Activated B cell treated with CpG ODN at 0.5 μM for 24 hours (primary cell): ENCODE measurements at places on chromosomes 12 and 14.

DNA sequence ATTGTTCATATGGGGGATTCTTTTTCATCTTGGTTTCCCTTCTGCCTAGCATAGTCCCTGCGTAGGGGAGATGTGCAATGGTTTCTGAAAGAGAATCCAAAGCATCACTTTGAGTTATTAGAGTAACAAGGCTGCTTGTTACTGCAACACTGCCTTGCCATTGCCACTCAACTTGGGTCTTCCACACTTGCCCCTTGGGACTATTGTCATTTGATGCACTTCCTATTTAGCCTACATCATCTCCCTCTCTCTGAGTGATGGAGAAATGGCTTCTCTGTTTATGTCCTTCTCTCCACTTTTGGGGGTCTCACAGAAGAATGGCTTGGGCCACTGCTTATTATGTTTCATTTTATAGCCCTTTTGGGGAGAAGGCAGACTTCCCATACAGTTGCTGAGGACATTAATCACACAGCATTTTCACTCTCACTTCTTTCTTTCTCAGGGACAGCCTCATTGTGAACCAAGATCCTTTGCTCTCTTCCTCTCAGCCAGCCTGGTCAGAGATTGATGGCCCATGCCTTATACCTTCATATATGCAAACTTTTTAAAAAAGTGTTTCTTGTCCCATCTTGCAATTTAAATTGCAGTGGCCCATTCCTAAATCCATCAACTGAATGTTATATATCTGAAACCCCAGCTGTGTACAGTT lies 50.8 kb upstream of the POC1B start:
- DNase-seq: no peak

GRCh38 chr14:87756661-87757060 lies 236.3 kb downstream of the GALC start:
- DNase-seq: no peak

GRCh38 chr12:76890151-76891143 lies 11.6 kb upstream of the CSRP2 start:
- no peak for DNase-seq

DNA sequence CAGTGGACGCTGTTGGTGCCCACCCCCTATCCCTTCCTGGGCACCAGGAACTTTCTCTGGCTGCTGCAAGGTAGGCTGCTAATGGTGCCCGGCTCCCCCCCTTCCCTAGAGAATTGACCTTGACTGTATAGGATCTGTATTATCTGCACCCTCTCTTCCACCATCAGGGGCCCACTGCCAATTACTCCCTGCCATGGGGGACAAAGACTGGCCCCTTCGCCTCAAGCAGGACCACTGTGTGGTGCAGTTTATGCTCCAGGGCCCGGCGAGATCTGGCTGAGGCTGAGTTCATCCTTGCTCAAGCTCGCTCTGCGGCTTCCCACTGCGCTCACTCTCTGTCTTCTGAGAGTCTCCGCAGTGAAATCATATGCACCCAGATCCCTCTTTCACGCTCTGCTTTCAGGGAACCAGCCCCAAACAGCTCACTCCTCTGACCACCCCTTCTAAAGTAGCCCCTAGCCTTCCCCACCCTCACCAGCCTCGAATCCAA lies 95.2 kb downstream of the LGMN start:
- no peak for DNase-seq

GRCh38 chr14:22630486-22630885 lies 13.7 kb downstream of the OR6J1 start:
- DNase-seq: no peak

GRCh38 chr12:117580718-117581062 lies 219.3 kb upstream of the NOS1 start:
- DNase-seq: no peak

DNA sequence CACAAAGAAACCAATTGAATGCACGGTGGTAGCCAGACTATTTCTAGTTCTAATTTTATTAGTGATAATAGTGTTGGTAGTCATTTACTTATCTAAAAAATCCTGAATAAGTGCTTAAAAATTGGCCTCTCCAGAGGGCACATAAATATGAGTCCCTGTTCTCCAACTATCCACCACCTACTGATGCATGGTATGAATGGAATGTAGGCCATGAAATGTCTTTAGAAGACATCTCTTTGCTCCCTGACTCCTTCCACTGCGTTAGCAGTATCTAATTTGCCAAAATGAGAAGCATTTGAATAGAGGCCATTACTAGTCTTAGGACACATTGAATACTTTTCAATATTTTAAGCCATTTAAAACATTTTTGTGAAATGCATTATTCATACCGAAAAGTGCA lies 261.7 kb downstream of the LRFN5 start:
- no peak for DNase-seq

DNA sequence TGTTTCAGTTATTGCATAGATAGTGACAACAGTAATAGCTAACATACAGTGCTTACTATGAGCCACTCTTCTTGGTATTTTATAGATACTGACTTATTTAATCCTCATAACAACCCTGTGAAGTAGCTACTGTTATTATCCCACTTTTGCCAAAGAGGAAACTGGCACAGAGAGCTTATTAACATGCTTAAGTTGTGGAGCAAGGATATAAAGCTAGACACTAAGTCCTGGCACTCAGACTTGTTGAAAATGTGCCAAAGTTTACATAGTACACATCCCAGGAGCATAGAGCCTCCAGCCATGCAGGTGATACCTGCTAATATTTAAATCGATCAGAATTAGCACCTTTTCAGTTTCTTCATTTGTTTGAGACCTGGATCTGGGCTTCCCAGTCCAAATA lies 41.8 kb downstream of the VEZT start:
- no peak for DNase-seq

- no peak for DNase-seq
Observed at GRCh38 chr14:70700955-70701585, 59.4 kb downstream of the TTC9 start.

DNA sequence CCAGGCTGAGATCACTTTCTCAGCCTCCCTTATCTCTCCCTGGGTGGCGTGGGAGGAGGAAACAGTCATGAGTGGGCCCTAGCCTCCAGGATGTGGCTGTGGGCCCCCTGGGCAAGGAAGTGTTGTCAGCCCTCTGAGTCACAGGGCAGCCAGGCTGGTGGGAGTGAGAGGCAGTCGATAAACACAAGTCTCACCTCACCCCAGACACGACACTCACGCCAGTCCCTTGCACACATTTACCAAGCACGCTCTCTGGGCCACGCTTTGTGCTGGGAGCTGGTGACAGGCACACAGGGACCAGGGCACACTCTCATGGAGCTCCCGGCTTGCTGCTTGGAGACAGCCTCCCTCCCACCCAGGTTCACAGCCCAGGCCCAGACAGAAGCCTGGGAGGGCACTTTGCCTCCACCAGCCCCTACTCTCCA lies 1.9 kb upstream of the KRT79 start:
- no peak for DNase-seq

- no peak for DNase-seq
Observed at GRCh38 chr12:131333621-131334440, 377.1 kb upstream of the SFSWAP start.

DNA sequence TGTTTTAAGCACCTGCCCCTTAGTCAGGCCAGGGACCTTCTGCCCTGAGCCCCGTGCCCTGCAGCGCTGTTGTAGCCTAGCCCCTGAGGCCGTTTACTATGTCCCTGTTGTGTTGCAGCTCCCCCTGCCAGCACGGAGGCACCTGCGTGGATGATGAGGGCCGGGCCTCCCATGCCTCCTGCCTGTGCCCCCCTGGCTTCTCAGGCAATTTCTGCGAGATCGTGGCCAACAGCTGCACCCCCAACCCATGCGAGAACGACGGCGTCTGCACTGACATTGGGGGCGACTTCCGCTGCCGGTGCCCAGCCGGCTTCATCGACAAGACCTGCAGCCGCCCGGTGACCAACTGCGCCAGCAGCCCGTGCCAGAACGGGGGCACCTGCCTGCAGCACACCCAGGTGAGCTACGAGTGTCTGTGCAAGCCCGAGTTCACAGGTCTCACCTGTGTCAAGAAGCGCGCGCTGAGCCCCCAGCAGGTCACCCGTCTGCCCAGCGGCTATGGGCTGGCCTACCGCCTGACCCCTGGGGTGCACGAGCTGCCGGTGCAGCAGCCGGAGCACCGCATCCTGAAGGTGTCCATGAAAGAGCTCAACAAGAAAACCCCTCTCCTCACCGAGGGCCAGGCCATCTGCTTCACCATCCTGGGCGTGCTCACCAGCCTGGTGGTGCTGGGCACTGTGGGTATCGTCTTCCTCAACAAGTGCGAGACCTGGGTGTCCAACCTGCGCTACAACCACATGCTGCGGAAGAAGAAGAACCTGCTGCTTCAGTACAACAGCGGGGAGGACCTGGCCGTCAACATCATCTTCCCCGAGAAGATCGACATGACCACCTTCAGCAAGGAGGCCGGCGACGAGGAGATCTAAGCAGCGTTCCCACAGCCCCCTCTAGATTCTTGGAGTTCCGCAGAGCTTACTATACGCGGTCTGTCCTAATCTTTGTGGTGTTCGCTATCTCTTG lies 7.6 kb downstream of the DLK1 start:
- DNase-seq: no peak

DNA sequence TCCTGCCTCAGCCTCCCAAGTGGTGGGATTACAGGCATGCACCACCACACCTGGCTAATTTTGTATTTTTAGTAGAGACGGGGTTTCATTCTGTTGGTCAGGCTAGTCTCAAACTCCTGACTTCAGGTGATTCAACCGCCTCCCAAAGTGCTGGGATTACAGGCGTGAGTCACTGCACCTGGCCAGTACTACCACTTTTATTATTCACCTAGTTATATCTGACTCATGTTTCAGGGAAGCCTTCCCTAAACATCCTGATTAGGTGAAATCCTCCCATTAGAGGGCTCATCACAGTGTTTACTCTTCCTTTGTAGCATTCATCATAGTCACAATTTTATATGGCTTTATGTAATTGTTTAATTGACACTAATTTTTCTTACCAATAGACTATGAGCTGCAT lies 295.3 kb upstream of the SOX5 start:
- no peak for DNase-seq

GRCh38 chr14:63342371-63342770 lies 23.6 kb upstream of the GPHB5 start:
- DNase-seq: no peak

DNA sequence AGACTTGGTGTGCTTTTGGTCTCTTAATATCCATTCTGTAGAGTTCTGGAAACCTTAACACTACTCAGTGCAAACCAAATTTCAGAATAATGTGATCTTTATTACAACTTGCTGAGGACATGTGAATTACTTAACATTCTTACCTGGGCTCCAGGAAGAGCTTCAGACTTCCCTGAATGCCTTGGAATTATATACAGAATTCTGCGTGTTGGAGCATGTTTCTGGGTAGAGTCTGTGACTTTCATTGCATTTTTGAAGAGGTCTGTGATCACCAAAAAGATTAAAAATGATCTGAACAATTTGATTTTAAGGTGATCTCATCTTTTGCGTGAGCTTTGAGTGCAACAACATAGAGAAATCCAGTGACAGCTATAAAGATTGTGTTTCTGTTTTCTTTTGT lies 35.4 kb downstream of the ZDHHC17 start:
- DNase-seq: no peak

- DNase-seq: no peak
Observed at GRCh38 chr14:24441904-24442239, 704 bp downstream of the SDR39U1 start.

DNA sequence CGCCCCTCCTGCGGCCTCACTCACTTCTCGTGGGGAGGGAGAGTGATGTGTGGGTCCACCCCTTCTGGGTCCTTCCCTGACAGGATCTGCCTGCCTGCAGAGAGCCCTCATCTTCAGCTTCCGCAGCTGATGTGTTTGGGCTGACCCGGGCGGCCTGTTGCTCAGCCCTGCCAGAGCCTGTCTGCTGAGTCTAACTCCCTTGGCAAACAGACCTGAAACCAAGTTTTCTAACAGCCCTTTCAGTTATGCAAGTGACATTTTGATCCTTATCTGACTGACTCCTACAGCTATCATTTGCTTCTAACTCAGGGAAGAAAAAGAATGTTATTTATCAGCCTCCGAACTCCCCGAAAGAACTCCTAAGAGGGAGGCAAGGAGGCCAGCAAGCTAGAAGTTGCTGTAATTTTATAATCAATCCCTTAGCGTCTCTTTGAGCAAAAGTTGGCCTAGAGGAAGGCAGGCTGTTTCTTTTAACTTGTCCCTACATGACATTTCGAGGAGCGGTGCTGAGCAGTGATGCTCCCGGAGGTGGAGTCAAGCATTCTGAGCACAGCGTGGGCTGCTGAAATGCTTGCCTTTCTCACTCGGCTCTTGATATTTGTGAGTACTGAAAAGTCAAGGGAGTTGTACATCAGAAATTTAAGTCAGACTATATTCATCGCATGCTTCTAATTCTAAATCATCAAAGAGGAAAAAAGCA lies 31.5 kb upstream of the CACNA2D4 start:
- DNase-seq: no peak

- no peak for DNase-seq
Observed at GRCh38 chr14:76773188-76773885, 12.1 kb downstream of the VASH1 start.

DNA sequence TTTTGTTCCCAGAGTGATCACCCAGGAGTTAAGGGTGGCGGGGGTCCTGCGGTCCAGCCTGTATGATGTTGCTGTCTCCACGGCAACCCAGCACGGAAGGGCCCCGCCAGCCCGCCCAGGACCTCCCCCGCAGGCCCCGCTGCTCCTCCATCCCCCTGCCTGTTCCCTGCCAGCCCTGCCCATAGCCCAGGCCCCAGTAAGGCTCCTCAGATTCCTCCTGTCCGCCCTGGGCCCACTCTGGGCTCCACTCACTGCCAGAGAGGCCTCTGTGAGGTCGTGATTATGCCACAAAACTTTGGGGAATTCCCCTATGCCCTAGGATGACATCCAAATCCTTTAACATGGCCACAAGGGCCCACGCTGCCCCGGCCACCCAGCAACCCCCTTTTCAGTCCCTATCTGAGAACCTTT lies 20.8 kb downstream of the HSP90AA1 start:
- DNase-seq: no peak

DNA sequence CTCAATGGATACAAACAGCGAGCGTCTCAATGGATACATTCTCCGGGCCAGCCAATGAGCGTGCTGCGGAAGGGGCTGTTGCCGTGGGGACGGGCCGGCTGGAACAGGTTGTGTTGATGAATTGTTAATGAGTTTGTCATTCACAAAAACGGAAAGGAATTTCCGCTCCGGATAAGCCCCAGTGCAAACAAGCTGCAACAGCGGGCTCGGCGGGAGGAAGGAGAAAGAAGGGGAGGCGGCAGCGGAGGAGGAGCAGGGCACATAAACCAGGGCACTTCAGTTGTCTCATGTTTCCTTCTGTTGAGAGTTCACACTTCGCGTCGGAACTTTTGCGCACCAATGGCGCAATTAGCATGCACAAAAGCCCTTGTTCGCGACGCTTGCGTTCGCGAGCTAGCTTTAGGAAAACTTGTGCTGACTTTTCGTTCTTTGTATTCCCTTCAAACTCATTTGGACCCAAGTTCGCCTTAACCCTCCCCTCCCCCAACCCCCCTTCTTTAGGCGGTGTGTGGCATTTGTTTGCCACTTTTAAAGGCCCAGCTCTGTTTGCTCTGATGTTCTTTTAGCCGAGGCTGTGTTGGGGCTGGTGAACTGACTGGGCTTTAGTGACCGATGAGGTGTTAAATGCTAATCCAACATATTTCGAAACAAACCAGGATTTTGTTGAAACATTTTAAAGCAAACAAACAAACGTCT lies at the start of gene DUSP6:
DUSP6 (minus strand) TSS at position 10 of the 696 bp plus-strand sequence. CDS start 462 bp downstream, outside the sequence.
- peak; percentile 62 for DNase-seq
